AG20443 (cell line): ENCODE measurements at places on chromosomes 4 and X.
A peak's percentile ranks its signal among the peaks of the same experiment; 100 is the strongest.

GRCh38 chrX:133653358-133653757, 238.1 kb upstream of the GPC4 start:
- no peak for DNase-seq

- no peak for DNase-seq
Measured at GRCh38 chr4:87650938-87651337, 858 bp downstream of the DMP1 start.

GRCh38 chr4:176789955-176790354, 2.8 kb downstream of the VEGFC start:
- DNase-seq: peak; percentile 62

GRCh38 chr4:169254546-169254983, 16.2 kb downstream of the SH3RF1 start:
- DNase-seq: peak; percentile 54

- DNase-seq: no peak
Measured at GRCh38 chr4:5943561-5943960, 50.7 kb upstream of the CRMP1 start.

DNA sequence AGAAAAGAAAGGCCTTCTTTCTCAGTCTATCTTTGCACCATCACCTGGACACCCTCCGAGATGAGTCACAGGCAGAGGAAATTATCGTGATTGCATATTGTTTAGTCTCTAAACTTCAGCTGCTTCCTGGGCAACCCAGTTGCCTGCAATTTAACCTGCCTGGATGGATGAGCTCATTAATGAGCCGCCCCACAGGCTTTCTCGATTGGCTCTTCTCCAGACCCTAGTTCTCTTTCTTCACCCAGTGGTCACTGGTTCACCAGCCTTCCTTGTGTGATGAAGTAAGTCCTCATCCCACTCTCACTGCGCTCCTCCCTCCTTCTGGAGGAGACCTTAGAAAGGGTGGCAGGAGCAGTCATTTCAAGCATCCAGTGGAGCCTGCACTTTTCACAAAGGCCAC, 94.4 kb downstream of the SOWAHB start:
- peak; percentile 90 for DNase-seq

DNA sequence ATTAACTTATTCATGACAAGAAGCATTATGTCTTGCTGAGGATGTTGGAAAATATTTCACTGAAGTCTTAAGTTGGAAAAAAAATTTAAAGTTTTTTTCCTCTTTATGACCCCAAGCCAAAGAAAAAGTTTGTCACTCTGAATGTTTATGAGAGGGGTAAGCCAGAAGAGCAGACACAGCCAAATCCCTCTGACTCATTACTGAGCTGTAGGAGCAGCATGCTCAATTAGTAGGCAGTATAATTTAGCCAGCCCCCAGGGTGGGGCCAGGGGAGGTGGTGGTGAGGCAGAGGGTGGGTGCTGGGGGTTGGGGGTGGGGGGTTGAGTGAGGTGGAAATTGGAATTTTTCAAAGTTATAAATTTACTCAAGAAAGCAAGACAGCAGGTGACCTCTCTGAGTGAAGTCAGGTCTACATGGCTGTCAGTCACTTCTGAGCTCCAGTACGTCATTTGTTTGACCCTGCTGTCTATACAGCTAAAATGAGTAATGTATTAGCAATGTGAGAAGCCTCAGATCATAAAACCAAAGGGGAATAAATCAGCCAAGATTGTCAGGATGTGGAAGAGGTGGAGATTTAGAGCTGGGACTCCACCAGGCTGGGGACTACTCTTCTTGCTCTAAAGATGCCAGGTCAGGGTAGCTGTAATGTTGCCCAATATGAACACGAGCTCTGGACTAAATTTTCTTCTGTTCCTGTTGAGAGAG, 98.8 kb upstream of the NDP start:
- DNase-seq: peak; percentile 60

DNA sequence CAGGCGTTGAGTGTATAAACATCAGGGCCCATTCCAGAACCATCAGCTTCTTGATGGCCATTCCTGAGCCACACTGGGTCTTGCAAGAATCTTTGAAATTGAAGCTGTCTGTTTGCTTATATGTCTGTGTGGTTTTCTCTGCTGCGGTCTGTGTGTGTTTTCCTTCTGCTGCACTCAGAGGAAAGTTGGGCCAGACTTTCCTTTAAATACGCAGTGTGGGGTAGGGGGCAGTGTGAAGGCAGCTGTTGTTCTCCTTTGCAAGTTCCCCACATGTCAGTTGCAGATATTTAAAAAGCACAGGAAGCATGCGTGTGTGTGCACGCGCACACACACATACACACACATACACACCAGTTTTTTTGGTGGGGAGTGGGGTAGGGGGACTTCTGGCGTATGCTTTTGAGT, 32.1 kb downstream of the CCKAR start:
- no peak for DNase-seq

- DNase-seq: no peak
Measured at GRCh38 chr4:185550933-185551332, 15.6 kb upstream of the PDLIM3 start.

DNA sequence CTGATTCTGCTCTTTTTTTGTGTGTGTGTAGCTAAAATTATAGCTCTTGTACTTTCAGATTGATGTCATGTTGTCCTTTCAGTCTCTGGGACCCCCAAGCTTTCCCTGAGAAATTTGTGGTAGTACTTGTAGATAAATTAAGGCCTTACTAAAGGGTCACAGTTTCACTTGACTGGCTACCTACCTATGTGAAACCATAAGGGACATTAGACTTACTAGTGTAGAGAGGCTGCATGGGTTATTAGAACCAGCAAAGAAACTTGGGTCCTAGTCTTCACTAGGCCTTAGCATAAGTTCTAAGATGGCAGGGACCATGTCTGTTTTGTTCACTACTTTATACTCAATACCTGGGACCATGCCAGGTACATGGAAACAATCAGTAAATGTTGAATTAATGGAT, 21.4 kb downstream of the WDR44 start:
- no peak for DNase-seq

- peak; percentile 82 for DNase-seq
Measured at GRCh38 chr4:25938787-25939186, 24.8 kb downstream of the SMIM20 start.

- no peak for DNase-seq
Measured at GRCh38 chr4:35926788-35927187, 317.5 kb downstream of the ARAP2 start.

DNA sequence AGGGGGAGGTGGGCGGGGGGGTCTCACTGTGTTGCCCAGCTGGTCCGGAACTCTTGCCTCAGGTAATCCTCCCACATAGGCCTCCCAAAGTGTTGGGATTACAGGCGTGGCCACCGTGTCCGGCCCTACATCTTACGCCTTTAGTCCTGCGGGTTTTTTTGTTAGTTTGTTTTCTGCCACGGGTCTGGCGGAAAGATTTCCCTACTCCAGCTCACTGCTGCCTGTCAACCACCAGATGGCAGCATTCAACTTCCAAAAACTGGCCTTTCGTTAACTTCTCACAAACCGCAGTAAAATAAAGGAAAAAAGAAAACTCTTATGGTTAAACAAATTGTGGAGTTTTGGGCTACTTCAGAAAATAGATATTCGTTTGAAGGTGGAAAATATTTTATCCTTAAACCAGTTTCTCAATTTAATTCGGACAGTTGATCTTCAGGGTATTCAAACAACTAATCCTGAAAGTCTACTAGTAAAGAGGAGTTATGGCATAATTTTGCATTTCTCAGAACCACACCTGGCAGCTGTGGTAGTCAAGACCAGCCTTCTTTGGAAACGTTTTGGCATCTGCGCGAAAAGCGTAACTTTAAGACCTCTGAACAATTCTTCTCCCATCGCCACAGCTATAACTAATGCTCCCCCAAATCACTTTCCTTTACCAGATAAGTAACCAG, 41.1 kb downstream of the LUZP4 start:
- DNase-seq: peak; percentile 57

- DNase-seq: peak; percentile 12
Measured at GRCh38 chrX:56564164-56564885, 898 bp downstream of the UBQLN2 start.
